ENCODE measurements at places on chromosomes 4 and X.

DNA sequence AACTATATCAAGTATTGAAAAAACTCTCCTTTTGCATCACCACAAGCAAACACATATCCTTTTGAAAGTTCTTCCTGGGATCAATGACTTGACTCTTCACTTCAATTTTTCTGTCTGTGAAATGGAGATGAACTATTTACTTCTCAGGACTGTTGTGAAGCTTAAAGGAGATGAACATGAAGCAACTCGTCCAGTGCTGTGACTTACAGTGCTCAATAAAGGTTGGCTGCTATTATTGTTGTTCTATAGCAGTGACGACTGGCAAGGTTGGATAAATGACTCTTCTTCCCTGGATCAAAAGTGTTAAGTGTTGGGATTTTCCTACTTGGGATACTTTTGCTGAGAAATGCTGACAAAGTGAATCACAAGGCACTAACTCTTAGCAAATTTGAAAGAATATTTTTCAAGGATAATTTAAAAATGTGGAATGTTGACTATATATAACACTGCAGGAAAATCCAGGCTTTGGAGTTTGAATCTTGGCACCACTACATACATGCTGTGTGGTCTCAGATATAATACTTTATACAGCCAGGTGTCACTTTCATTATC lies 13.7 kb downstream of the FRAS1 start:
- no peak for DNase-seq

GRCh38 chrX:15425024-15425423 lies 40.8 kb upstream of the VEGFD start:
- no peak for DNase-seq

DNA sequence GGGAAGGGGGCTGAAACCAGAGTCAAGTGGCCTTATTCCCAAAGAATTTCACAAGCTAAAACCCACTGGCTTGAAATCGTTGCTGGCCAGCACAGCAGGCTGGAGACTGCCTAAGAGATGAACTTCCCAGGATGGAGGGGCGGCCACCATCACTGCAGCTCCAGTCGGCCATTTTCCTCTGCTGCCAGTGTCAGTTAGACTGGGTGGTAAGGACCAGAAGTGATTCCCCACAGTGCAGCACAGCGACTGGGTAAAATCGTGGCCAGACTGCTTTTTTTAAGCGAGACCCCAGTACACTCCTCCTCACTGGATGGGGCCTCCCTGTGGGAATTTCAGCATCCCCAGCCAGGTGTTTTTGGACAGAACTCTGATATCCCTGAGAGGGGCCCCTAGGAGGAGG lies 428.0 kb downstream of the SPIN4 start:
- no peak for DNase-seq

DNA sequence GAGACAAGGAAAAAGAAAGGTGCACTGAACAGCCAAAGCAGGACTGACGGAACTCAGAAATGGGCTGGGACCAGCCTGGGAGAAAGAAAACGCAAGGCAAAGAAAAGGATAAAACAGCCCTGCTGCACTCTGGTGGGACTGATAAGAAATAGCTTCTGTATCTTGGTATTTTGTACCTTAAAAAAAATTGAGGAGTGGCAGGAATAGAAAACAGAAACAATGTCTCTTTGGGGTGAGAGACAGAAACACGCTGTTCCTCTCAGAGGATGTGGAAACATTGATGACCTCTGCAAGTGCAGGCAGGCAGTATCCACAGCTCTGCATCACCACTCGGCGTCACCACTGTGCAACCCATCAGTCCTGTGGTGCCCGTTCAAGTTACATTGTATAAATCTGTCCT lies 152.5 kb upstream of the SPRY1 start:
- no peak for DNase-seq
